GM23338 (cell line): ENCODE measurements at places on chromosomes 2 and 18. TPM values are rescaled to one million over a fixed set of nuclear protein-coding genes. Genes with fewer than 3 reads are reported as not detected.

ZNF396 gene
- polyA plus RNA-seq: 0.36 and 0.52 TPM in 2 replicates

KCNS3 gene
- 20.6 and 23.2 TPM in 2 replicates for polyA plus RNA-seq

TNFAIP6 gene
- polyA plus RNA-seq: 6.1 and 6.7 TPM in 2 replicates

NETO1 gene
- polyA plus RNA-seq: 10.8 and 13.0 TPM in 2 replicates

GKN2 gene
- polyA plus RNA-seq: not detected in 2 replicates

TEX44 gene
- polyA plus RNA-seq: not detected in 2 replicates
